ENCODE measurements at places on chromosomes 12 and 14. TPM values are rescaled to one million over a fixed set of nuclear protein-coding genes. Genes with fewer than 3 reads are reported as not detected.

Gene CCDC198
- total RNA-seq: 81.3 TPM

- no peak for DNase-seq
Observed at GRCh38 chr12:77772676-77773298, 57.9 kb upstream of the NAV3 start.

GRCh38 chr14:69038455-69039287 is 59.6 kb upstream of the ACTN1 start:
- no peak for DNase-seq

DNA sequence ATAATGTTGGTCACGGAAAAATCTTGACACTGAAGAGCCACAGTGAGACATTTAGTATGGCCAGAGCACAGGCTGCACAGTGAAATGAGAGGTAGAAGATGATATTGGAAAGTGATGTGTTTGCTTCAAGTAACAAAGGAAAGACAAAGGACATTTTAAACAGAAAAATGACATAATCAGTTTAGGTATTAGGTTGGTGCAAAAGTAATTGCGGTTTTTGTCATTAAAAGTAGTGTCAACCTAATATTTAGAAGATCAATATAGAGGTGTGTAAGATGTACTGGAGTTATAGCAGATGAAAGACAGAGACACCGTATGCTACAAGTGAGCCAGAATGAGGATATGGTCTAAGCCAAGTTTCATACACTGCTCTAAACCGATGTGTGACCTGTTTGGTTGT is 253.0 kb upstream of the PPFIA2 start:
- DNase-seq: no peak

Gene POTEM
- not detected for total RNA-seq

DNA sequence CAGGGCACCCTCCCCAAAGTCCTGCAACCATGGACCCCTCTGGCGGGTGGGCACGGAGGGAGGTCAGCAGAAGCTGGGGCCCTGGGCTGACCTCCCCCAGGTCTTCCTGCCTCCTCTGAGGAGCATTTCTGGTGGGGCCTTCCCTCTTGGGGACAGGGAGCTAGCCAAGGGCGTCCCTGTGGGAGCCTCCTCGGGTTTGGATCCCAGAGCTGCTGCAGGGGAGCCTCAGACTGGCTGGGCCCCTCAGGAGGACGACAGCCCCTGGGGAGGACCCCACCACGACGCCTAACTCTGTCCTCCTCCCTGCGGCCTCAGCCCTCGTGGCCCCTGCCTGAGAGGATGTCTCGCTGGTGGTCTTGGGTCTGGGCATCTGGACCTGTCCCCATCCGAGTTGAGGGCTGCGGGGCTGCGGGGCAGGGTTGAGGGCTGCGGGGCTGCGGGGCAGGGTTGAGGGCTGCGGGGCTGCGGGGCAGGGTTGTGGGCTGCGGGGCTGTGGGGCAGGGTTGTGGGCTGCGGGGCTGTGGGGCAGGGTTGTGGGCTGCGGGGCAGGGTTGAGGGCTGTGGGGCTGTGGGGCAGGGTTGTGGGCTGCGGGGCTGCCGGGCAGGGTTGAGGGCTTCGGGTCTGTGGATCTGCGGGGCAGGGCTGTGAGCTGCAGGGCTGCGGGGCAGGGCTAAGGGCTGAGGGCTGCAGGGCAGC is 37.4 kb downstream of the FBRSL1 start:
- DNase-seq: no peak

Gene TTC6
- 13.8 TPM for total RNA-seq

Gene LRRC43
- not detected for total RNA-seq

GRCh38 chr12:54052438-54053002 is 1.1 kb upstream of the HOXC4 start:
- no peak for DNase-seq

- no peak for DNase-seq
Observed at GRCh38 chr12:16399101-16399500, 51.7 kb downstream of the MGST1 start.

Gene MYH7
- total RNA-seq: not detected

GRCh38 chr12:99985631-99986030 is 895 bp upstream of the ANKS1B start:
- DNase-seq: no peak

DNA sequence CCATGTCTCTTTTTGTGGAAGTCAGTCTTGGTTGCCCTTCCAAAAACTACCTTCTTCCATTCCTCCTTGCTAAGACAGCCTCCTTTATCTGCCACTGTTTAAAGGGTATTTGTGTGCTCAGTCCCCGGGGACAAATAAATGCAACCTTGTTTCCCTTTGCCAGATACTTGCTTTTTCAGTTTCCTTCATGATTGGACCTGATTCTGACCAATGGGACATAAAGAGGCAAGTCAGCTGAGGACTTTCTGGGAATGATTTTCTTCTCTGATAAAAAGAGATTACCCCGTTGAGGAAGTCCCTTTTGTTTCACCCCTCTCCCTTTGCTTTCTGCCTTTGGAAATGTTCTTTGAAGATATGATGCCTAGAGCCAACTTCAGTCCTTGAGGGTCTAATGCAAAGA is 7.4 kb upstream of the TUBA1B start:
- DNase-seq: no peak

DNA sequence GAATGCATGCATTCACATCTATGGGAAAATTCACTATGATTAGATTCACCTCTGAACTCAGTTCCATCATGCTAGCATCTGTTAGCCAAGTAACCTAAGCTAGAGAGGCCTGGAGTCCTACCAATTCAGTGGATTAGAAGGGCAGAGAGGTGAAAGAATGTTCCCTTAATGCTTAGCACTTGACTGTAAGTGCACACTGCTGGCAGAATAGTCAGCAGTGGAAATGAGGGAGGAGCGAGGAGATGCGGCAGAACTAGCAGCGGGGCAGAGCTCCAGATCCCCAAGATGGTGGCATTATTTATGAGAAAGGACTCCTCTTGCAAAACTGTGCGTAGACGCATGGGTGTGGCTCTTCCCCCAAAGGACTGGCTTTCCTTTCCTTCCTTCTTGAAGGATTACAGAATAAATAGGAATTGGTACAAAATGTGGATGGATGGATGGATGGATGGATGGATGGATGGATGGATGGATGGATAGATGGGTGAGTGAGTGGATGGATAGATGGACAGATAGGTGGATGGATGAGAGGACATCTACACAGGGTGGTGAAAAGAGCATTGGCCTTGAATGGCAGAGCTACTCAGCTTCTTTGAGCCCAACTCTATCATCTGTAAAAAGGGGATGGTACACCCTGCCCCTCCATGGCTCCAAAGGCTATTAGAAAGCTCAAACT is 227.2 kb downstream of the CHST11 start:
- no peak for DNase-seq
